Brain pericyte (primary cell): ENCODE measurements at places on chromosomes 5 and 9.

GRCh38 chr5:147904110-147904509 lies 2.2 kb downstream of the C5orf46 start:
- DNase-seq: no peak

- DNase-seq: no peak
Observed at GRCh38 chr5:91898898-91899297, 515.8 kb upstream of the ARRDC3 start.

GRCh38 chr5:83973925-83974815 lies 253.5 kb upstream of the HAPLN1 start:
- no peak for DNase-seq

- peak; percentile 53 for DNase-seq
Observed at GRCh38 chr5:98570010-98570409, 203.5 kb upstream of the RGMB start.

GRCh38 chr5:156486394-156487238 lies 159.7 kb downstream of the SGCD start:
- DNase-seq: no peak

DNA sequence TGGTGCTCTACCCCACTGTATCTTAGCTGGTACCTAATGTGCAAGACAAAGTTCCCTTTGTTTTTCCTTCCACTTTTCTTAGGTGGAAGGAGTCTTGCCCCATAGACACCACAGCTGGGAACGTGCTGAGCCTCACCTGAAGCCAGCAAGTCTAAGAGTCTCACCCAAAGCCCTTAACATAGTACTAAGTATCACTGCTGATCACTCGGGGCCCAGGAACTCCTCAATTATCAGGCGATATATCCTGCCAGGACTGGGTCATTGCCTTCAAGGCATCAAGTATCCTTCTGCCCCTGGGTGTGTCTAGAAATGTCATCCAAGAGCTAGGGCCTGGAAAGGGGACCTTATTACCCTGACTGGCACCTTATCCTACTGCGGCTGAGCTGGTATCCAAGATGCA lies 123.9 kb downstream of the PTPRD start:
- DNase-seq: no peak

GRCh38 chr5:142400415-142400814 lies 75.6 kb upstream of the SPRY4 start:
- DNase-seq: no peak

GRCh38 chr5:158413122-158413680 lies 554.3 kb upstream of the CLINT1 start:
- no peak for DNase-seq

DNA sequence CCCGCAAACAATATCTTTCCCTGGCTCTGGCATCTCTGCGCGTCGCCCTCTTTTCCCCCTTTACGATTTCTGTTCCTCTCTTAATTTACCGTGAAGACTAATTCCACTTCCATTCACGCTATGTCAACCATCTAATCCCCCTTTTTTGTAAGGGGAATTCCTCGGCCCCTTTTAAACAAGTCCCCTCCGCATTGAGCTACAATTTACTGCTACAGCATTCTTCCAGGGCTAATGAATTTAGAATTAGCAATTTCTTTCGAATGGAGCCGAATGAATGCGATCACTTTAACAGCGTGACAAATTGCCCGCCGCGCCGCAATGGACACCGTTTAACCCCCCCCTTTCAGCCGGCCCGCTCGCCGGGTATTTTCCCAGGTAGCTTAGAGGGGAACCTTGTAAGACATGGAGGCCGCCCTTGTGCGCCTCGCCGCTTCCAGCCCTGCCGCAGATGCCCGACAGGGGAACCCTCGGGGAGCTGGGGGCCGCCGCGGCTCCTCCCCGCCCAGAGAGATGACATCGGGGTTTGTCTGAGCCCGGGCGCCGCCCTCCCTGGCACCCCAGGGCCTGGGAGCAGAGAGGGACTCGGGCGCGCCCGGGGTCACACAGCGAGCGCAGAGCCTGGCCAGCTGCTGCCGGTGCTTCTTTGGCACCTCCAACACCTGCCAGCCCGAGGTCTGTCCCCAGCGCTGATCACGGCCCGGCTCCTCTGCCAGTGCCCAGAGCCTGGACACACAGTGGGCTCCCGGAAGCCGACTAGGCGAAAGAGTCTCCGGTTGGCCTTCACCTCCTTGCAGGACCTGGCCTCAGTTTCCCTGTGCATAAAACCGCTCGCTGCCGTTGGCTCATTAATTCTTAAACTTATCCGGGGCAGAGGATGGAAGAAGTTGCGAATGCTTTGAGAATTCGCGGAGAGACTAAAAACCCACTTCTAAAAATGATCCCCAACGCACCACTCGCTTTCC lies 1.3 kb downstream of the PRDM12 start:
- no peak for DNase-seq
